ENCODE measurements at places on chromosomes 11 and 22.

DNA sequence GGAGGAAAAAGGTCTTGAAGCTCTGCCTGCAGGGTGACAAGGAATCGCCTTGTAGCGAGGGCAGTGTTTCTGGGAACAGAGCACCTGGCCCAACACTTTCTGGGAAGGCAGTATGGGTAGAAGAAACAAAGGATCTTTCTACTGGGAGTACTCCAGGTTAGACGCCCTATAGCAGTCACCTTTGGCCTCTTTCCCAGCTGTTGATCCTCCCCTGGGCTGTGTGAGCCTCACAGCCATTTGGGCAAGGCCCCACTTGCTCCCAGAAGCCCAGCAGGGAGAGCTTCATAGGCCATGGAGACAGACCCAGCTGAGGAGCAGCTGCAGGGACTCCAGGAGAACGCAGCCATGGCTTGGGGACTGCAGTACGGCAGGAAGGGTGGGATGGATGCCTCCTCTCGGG is 1.2 kb downstream of the SLCO2B1 start:
- no peak for DNase-seq

DNA sequence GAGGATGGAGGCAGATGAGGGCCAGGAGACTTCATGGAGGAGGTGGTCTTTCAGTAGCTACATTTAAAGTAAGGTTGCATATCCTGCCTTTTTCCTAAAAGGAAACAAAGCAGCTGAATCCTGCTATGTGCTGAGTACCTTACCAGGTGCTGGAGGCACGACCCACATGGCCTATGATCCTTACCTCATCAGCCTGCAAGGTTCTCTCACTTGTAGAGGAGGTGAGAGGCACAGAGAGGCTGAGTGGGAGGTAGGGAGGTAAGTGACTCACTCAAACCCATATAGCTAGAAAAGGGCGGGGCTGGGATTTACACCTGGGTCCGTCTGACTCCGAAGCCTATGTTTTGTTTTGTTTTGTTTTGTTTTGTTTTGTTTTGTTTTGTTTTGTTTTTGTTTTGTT is 75.8 kb downstream of the BUD13 start:
- DNase-seq, result no peak

DNA sequence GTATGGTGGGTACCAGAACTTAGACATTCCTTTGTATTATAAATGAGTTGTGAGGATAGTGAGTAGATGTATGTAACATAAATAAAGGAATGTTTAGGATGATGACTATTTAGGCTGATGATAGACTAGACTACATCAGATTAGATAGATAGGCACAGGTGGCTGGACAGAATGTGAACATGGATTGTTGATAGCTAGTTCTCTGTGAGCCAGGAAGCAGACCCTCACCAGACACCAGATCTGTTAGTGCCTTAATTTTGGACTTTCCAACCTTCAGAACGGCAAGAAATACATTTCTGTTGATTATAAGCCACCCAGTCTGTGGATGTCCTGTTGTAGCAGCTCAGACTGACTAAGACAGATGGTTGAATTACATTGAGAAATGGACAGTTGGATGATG is 99.4 kb downstream of the SWAP70 start:
- no peak for DNase-seq

DNA sequence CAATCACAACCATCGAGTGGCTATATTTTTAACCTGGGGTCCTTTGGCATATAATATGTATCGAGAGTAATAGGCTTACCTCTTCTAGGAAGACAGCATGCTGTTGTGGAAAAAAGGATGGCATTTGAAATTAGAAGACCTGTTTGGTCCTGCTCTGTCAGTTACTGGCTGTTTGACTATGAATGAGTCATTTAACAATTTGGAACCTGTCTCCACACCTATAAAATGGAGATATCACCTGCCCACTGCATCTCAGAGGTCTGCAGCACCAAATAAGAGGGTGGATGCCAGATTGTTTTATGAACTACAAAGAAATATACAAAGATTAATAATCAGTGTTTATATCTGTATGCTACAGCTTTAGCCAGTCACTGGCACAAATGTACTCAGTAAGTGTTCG is 60.8 kb downstream of the SLC25A17 start:
- no peak for DNase-seq

DNA sequence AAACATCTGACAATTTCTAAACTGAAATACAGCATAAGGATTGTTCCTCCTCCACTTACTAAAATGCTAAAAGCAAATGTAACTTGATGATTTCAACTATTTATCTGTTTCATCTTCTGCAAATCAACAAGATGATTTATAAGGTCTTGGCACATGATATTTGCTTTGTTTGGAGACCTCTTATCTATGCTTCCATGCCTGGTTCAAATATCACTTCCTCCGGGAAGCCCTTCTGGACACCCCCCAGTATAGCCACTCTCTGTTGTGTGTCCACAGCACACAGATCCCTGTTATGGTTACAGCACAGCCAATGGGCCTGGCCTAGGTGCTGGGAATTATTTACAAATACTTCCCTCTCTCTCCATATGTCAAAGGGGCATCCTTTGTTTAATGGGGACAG is 114.8 kb downstream of the C11orf58 start:
- no peak for DNase-seq

DNA sequence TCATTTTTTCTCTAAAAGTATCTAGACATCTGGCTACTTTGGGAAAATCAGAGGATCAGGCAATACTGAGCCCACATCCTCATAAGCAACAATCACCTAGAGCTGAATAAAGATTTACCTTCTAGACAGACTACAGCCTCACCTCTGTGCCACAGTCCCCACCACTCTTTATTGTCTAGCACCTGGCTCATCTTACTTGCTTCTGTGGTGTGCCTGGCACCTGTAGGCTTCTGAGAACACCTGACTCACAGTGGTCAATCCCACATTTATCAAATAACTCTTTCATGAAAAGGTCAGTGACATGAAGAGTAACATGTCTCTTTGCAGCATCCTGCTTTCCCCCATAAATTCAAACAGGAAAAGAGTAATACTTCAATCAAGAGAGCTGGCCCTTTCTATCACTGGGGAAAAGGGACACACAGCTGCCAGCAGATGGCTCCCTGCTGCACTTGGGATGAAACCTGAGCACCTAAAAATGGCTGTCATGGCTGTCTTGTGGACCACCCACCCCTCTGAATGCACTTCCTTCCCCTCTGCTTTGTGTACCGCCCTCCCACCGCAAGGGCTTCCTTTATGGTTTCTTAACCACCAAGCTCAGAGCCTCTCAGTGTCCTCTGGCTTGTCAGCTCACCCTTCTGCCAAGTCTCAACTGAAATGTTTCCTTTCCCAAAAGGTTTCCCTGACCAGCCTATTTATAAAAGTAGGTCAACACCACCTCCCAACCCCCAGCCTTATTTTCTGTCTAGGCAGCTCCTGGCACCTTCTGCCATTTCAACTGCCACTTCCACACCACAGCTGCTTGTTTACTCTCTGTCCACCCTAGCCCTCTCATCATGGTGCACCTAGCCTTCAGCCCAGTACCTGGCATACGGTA is 9.3 kb downstream of the TFIP11 start:
- peak; percentile 23 for DNase-seq

DNA sequence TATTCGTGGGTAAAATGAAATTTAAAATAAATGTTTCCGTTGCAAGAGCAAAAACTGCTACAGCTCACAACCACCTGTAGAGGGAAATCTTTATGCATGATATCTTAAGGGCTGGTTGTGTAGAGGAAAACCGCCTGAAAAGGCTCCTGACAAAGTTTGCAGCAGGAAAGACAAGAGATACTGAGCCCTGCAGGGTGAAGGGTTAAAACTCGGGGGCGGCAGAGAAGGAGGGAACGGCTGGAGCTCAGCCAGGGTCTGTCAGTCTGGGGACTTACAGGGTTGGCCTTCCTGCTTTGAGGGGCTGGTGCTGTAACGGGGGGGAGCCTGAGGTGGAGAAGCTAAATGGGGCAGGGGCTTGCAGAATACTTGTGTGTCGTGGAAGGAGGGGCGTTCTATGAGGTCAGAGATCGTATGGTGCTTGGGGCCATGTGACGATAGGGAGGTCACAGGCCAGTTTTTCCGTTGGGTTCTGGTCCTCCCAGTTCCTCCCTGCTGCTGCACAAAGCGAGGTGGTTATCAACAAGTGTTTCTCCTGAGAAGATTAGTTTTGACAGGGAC is 122.9 kb upstream of the HSD17B12 start:
- no peak for DNase-seq

DNA sequence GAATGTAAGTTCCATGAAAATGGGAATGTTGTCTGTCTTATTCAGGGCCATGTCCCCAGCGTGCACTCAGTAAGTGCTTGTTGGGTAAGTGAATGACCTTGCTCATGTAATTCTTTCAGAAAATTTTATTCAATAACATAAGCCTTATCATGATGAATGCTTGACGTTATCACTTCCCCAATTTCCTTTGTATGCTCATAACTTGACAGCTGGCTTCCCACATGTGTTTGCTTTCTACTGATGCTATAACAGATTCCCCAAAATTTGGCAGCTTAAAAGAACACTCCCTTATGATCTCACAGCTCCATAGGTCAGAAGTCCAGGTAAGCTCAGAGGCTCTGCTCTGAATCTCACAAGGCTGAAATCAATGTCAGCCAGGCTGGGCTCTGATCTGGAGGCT is 155.8 kb upstream of the POU2AF2 start:
- DNase-seq, result no peak

DNA sequence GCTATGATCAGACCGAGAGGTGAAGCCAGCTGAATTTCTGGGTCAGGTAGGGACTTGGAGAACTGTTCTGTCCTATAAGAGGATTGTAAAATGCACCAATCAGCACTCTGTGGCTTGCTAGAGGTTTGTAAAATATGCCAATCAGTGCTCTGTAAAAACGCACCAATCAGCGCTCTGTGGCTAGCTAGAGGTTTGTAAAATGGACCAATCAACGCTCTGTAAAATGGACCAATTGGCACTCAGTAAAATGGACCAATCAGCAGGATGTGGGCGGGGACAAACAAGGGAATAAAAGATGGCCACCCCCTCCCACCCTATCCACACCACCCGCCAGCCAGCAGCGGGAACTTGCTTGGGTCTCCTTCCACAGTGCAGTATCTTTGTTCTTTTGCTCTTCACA is 6.4 kb upstream of the SEC14L4 start:
- no peak for DNase-seq

DNA sequence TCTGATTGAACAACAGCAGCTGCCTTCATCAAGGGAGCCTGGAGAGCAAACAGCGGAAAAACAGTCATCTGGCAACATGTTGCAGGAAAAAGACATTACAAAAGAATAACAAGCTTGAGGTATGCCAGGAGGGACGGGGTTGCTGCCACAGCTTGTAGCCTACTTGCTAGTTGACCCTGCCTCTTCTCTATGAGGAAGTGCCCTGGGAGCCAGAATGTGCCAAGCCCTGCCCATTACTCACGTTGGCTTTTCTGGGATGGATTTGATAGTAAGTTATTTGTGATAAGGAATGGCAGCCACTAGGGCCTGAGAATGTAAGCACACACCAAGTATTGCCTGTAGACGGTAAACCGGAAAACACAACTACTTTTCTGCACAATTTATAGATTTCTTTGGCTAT is 113.5 kb upstream of the KIRREL3 start:
- DNase-seq, result no peak

- peak; percentile 50 for DNase-seq
Measured at GRCh38 chr22:41526830-41527799, 17.2 kb downstream of the POLR3H start.

- DNase-seq, result no peak
Measured at GRCh38 chr11:125494974-125495725, 915 bp downstream of the FEZ1 start.

- DNase-seq, result no peak
Measured at GRCh38 chr11:1107316-1108245, 32.9 kb downstream of the MUC2 start.

DNA sequence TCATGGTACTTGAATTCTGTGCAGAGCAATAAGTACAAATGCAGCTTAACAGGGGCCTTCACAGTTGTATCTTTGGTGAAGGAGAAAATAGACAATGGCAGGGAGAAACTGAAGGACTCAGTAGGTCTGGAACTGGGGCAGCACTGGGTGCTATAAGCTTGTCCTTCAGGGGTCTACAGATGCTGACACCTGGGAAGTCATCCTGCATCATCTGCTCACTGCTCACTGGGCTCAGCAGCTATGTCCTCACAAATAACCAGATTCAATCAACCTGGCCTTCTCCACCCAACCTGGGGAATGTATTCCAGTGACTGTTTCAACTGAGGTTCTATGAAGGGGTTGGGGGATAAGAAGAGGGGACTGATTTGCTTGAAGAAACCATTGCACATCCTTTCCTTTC is 117.0 kb downstream of the ZNF280B start:
- DNase-seq, result no peak

DNA sequence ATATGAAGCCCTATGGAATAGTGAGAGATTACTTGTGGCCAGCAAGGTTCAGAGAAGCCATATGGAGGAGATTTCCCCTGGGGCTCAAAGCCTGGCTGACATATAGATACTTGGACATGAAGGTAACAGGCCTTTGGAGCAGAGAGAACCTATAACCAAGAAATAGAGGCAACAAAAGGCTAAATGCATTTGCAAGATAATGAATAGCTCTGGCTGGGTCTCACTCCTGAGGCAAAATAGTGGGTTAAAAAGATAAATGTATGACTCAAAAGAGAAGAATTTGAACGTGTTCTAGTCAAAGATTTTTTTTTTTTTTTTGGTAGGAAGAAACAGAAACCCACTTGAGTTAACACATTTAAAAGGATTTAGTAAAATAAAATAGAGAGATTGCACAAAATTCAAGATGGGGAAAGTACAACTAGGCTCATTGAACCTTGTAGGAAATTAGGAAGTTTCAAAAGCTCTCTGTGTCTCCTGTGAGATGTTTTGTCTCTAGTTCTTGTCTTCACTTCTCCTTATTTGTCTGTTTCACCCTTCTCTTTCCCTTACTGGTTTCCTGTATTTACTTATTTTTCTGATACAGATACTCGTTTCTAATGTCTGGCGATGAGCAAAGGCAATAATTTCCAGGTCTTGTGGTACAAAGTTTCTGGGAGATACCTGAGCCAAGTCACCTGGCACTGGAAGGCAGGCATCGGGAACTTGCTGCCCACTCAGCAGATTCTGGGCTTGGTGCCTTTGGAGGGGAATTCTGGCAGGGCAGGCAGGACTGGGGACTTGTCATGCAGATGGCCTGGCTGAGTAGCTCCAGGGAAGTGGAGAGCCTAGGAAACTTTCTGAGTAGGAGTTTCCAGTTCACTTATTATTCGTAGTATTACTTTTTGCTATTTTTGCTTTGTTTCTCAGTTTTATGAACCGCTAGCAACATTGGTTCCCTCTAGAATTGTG is 49.2 kb upstream of the SESN3 start:
- DNase-seq, result no peak

GRCh38 chr11:127058524-127058923 is 58.0 kb upstream of the KIRREL3 start:
- no peak for DNase-seq

GRCh38 chr11:15901054-15901453 is 455.3 kb downstream of the SOX6 start:
- DNase-seq, result no peak

DNA sequence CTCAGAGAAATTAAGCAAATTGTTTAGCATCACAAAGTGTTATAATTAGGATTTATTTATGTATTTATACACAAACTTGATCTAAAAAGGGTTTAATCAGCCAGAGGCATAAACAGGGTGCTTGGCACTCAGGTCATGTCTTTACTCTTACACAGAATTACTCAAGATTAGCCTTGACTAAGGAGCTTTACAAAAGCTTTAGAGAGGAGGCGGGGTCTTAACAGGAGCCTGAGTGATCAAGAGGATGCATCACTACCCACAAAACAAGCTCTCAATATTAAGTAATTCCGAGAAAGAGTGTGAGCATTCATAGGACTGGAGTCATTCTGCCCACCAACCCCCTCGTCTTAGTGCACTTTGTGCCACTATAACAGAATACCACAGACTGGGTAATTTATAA is 103.0 kb downstream of the SPATA19 start:
- no peak for DNase-seq
